ENCODE measurements at places on chromosomes 6 and 20.

GRCh38 chr6:49142421-49143151, 320.5 kb downstream of the MMUT start:
- no peak for DNase-seq

DNA sequence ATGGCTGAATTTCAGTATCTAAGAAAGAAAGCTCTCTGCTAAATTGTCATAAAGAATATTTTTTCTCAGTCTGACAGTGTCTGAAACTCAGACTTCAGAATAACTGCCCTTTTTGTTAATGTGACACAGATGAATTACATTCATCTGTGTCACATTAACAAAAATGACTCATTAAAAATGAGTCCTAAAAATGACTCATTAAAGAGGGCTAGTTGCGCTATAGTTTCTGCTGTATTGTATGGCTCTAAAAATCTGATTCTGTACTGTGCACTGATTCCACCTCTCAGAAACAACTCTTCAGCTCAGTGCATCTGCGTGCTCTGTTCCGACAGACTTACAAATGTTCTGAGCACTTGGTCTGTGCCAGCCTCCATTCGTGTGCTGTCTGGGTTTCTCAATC, 15.0 kb downstream of the RNF114 start:
- no peak for DNase-seq

DNA sequence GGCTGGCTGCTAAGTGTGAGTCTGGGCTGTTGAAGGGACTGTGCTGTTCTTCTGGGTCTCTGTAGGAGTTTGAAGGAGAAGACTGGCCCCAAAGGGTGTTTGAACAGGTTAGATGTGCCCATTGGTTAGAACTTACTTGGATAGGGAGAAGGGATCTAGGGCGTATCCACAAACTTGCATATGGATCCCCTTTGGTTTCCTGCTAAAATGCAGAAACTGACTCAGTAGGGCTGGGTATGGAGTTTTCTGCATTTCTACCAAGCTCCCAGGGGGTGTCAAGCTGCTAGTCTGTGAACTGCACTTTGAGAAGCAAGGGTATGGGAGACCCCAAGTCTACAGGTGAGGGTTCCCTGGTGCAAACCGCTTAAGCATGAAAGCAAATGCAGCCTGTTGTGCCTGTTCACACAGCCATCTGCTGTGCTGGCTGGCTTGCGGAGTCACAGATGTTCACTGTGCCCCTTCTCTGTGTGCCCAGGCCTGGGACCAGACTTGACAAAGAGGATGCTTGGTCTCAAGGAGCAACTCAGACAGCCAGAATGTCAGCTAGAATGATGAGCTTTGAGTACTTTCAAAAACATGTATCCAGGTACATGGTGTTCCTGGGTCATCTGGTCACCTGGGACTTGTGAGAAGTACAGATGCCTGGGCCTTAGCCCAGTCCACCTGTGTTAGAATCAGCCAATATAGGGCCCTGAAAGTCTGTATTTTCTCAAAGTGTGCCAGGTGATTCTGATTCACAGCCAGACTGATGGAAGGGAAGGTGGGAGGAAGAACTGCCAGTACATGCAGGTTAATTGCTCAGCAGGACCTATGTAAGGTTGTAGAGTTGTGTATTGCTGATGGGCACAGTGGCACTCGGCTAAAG, 7.4 kb downstream of the PPP1R16B start:
- no peak for DNase-seq

DNA sequence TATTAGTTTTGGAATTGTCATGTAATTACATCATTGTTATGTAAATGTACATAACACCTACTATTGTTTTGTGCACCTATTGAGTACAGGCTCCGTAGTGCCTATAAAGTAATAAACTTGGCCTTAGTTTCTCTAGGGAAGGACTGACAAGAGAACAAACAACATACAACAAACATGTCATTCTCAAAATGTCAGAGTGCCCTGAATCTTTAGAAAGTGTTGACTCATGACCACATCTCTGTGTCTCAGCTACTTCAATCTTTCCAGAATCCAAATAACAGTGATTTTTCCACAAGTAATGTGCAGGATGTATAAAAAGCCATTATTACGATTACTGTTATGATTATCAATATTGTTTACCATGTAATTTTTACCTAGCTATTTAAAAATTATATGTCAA, 17.2 kb downstream of the LAMP5 start:
- no peak for DNase-seq

Measured in H1 (cell line).